Stimulated activated CD8-positive, alpha-beta memory T cell treated with anti-CD3 and anti-CD28 coated beads, Interleukin-12 subunit alpha, Interleukin-12 subunit beta, amount 100 ng/mL, for 1 hour (primary cell): ENCODE measurements at places on chromosomes 5 and 9.
A peak's percentile ranks its signal among the peaks of the same experiment; 100 is the strongest.

GRCh38 chr5:140042643-140043507 is at the start of gene NRG2:
Gene NRG2, minus strand, starts transcription at chr5:140043299.
- peak; percentile 30 for DNase-seq

- DNase-seq: no peak
These were observed 147.3 kb downstream of the TLE4 start for GRCh38 chr9:79719021-79719420.

- DNase-seq: no peak
These were observed 6.3 kb upstream of the DNAJB5 start for GRCh38 chr9:34983209-34983608.

DNA sequence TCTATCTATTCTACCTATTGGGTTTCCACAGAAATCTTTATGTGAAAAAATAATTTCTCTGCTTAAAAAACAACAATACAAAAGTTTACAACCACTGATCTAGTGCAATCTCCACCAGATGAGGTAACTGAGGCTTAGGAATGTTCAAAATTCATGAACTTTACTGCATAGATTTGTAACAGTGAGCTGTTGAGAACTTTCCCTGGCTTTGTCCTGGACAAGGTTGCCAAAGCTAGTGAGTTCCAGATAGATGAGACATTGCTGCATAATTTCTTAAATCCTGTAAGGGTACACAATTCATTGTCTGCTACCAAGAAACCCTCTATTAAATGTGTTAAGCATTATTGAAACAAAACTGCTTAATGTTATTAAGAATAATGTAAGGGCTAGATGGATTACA is 102.7 kb downstream of the OSMR start:
- no peak for DNase-seq

GRCh38 chr5:139976703-139977102 is 66.4 kb downstream of the NRG2 start:
- DNase-seq: no peak

DNA sequence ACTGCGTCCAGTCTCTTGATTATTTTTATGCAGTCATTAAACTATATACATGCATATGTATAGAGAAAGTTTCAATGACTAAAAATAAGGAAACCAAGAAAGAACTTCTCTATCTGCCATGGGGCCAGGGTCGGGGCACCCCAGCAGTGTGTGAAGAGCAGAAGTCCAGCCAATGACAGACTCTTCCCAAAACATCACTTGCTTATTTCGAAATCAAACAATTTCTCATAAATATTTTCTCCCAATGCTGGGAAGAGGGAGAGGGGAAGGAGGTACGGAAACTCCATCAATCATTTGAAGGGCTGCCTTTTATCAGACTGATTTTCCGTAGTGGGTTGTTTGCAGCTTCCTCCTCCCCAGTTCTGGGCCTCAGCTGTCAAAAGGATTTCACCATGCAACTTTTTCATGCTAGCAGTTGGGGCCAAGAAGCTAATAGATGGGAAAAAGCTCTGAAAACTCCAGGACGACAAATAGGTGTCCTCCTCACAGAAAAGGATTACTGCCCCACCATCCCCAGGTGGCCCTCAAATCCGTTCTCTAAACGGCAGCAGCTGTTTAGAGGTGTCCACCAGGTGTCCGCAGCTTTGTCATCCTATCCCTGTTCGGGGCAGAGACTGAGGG is 617 bp upstream of the FPGS start:
- DNase-seq: no peak

DNA sequence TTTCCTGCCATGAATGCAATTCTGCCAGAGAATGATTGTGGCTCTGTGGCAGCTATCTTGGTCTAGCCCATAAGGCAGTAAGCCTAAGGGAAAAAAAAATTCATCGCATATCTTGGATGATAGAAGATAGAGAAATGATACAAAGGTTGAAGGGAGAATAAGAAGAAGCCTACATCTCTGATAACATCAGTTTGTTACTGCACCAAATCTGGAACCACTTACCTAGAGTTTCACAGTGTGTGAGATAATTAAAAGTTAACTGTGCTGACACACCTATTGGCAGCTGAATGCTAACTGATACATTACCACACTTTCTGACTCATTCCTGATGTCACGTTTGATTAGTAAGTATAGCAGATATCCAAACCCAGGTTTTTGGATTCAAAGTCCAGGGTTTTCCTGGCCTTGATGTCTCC is 91.6 kb upstream of the TAF11L2 start:
- DNase-seq: no peak

DNA sequence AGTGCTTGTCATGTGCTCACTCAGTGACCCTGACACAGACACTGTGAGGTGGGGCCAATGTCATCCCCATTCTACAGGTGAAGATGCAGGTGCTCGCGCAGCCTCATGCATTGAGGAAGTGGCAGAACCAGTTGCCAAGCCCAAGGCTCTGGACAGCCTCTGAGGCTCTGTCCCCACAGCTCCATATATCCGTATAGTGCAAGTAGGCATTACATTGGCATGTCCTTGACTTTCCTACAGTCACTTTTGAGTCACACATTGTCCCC is 58.8 kb upstream of the ANGPTL2 start:
- DNase-seq: no peak

DNA sequence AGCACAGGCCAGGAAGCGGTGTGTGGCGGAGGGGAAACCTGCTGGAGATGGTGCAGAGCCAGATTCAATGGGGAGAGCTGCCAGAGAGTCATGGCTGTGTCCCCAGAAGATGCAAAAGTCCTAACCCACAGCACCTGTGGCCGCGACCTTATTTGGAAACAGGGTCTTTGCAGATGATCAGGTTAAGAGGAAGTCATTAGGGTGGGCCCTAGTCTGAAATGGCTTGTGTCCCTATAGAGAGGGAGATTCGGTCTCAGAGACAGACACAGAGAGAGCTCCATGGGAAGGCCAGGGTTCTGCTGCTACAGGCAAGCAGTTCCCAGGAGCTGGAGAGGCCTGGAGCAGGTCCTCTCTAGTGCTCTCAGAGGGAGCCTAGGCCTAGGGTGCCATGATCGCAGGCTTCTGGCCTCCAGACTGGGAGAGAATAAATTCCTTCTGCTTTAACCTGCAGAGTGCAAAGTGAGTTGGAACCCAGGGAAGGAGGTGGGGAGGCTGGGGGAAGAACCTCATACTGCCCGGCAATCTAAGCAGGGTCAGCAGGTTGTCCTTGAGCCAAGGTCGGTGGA is 1.9 kb upstream of the LPCAT1 start:
- DNase-seq: no peak

DNA sequence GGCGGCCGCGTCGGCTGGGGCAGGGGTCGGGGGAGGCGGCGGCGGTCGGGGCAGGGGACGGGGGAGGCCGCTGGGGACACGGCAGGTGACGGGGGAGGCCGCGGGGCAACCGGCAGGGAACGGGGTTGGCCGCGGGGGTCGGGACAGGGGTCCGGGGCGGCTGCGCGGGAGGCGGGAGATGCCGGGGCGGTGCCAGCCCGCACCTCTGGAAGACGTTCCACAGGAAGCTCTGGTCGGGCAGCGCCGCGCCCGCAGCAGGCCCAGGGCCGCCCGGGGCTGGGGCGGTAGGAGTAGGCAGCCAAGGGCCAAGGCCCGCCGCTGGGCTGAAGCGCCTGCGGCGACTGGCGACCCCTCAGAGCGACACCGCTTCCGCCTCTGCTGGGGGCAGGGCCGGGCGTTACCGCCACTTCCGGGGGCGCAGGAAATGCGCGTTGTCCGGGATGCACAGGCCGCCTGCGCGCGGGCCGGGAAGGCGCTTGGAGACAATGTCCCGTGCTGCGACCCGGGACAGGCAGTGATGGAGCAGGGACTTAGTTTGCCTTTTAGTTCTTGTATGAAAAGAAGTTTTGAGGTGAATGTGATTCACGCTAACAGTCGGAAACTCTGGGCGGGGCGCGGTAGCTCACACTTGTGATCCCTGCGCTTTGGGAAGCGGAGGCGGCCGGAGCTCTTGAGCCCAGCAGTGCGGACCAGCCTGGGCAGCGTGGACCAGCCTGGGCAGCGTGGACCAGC is 110.0 kb upstream of the LPCAT1 start:
- DNase-seq: peak; percentile 51
